ENCODE measurements at places on chromosomes 7 and 10.

DNA sequence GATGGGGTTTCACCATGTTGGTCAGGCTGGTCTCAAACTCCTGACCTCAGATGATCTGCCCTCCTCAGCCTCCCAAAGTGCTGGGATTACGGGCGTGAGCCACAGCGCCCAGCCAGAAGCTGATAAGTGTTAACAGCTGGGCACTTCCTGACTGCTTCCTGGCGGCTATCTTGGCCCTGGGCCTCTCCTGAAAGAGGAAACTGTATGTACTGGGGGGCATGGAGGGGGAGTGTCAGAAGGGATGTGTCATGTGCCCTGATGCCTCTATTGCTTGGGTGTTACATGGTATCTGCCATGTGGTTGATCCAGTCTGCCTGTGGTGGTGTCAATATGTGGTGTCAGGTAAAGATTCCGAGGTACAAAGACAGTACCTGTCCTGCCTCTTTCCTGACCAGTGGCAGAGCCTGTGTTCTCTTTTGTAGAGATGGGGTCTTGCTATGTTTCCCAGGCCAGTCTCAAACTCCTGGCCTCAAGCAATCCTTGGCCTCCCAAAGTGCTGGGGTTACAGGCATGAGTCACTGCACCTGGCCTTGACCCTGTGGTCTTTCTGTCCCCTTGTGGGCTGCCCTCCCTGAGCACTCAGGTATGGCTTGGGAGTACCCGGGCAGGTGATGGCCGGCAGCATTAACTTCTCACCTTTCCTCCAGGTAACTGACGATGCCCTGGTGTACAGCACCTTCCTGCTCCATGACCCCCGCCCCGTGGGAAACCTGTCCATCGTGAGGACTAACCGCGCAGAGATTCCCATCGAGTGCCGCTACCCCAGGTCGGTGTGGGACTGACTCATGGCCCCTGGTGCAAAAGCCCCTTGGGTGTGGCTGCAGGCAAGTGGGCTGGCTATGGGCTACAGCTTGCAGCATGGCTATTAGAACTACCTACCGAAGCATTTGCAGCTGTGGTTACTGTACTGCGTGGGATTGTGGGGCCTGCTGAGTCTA, 4.4 kb downstream of the ZP3 start:
- DNase-seq: no peak

DNA sequence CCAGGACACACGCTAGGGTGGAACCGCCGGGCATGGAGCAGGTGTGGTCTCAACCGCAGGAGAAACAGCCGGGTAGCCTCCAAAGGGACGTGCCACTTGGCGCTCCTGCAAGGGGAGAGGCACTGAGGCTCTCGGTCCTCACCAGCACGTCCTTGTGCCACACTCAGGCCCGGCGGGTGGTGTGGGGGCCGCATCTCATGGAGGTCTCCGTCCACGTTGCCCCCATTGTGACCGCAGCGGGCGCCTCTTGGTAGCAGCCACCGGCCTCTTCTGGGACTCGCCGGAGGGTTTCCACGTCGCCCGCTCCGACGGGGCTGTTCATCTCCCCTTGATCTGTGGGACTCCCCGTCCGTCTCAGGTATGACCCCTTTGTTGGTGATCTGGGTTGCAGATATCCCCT, 49.2 kb upstream of the ELFN1 start:
- DNase-seq: no peak

GRCh38 chr7:80235334-80235733, 100.7 kb downstream of the GNAI1 start:
- no peak for DNase-seq

DNA sequence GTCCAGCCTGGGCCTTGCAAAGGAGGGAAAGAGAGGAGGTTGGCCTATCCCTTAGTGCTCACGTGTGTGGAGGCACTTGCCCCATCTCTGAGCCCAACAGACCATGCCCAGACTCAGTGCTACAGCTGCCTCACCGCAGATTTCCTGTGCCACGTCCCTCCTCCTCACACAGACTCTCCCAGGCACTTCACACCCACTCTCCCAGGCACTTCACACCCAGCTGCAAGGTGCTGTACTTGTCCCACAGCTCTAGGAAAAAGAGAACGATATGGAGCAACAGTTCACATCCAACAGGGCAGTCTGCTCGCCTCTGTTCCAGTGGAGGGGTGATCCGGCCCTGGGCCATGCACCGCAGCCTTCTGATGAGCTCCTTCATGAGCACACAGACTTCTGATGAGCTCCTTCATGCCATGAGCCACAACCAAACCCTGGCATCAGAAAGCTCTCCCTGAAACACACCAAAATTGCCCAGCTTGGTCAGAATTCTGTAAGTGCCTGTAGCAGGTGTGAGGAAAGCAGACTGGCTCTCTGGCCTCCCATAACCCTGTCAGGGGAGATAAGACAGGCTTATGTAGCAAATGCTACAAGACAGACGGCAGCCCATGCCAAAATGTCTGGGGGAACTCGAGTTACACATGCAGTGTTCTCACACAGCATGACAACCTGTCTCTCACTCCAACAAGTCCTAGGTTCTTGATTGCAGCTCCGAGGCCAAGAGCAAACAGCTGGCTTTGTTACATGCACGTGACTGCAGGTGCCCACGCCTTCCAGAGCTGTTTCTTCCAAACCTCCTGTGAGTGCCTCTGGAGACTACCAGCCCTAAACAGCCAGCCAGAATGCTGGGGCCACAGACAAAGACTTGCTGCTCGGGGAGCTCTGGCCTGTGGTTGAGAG, 348.5 kb downstream of the GRID1 start:
- DNase-seq: no peak

DNA sequence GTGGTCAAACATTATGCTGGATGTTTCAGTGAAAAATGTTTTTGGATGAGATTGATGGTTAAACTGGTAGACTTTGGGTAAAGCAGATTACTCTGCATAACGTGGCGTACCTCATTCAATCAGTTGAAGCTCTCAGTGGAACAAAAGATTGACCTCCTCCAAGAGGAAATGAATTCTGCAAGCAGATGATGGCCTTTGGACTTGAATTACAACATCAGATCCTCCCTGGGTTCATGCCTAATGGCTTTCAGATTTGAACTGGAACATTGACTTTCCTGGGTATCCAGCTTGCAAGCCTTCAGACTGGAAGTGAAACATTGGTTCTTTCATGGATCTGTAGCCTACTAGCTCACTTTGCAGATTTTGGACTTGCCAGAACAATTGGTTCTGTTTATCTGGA, 169.3 kb upstream of the MALRD1 start:
- no peak for DNase-seq

DNA sequence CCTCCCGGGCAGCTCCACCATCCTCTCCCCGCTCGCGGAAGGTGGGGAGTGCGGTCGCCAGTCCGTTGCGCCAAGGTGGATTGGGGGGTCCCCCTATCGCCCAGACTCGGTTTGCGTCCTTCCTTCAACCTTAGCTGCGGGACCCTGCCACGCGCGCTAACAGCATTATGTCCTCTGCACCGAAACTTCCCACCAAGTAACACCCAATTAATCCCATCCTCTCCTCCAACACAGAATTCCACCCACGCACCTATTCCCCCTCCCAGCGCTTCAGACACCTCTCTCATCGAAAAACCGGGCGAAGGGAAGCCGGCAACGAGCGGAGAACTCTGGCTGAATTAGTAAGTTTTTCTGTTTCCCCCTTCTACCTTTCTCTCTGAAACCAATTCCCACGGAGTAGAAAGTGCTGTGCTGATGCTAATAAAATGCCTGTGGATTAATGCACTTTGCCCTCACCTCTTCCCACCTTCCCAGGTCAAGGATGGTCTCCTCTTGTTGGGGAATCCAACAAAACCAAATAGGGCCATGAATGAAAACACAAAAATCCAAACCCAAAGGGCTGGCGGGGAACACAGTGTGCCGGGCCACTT, 947 bp downstream of the HOXA3 start:
- no peak for DNase-seq

DNA sequence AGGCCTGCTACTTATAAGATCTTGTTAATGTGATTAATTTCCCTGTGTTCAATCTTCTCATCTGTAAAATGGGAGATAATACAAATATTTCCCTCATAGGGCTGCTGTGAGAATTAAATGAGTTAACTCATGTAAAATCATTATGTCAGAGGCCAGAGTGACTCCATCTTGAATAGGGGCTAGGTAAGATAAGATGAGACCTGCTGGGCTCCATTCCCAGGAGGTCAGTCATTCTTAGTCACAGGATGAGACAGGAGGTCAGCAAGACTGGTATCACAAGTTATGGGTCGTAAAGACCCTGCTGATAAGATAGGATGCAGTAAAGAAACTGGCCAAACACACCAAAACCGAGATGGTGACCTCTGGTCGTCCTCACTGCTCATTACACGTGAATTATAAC, 200.7 kb downstream of the CYP26A1 start:
- DNase-seq: no peak

- DNase-seq: no peak
Measured at GRCh38 chr10:63267414-63268148, 134.5 kb downstream of the NRBF2 start.

DNA sequence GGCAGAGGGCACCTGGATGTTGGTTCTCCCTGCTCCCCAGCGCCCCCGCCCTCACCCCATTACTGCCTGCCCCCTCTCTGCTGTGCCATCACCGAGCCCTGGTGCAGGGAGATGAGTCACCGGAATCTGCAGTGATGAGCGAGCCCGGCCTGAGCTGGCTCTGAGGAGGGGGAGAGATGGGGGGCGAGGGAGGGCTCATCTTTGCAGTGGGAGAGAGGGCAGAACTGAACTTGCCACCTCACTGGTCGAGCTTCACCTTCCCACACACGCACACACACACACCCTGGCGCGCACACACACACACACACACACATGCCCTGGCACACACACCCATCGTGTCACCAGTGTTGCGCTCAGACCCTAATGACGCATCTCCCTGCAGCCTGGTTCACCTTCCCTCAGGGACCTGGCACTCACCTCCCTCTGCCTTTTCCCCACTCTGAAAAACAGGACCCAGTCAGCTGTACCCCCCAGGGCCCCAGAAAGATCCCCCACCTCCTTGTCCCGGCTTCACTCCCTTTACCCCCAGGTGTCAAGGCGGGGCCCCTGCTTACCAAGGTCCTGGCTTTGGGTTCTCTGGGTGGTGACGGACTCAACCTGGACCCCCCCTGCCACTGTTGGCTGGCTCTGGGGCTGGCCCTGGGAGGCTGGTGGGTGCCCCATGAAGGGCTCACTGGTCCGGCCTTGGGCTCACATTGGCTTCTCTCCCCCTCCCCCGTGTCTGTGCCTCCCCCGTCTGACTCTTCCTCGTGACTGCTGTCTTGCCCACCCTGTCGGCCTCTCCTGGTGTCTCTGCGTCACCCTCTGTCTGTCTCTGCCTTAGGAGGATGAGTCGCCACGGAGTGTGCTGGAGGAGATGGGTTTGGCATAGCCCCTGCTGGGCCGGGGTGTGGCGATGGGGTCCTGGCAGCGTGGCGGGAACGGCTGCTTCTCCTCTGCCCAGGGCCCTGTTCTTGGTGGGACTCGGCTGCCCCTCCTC, 5.4 kb downstream of the VGF start:
- DNase-seq: no peak

- DNase-seq: no peak
Measured at GRCh38 chr10:69731184-69731583, 70.5 kb upstream of the COL13A1 start.

DNA sequence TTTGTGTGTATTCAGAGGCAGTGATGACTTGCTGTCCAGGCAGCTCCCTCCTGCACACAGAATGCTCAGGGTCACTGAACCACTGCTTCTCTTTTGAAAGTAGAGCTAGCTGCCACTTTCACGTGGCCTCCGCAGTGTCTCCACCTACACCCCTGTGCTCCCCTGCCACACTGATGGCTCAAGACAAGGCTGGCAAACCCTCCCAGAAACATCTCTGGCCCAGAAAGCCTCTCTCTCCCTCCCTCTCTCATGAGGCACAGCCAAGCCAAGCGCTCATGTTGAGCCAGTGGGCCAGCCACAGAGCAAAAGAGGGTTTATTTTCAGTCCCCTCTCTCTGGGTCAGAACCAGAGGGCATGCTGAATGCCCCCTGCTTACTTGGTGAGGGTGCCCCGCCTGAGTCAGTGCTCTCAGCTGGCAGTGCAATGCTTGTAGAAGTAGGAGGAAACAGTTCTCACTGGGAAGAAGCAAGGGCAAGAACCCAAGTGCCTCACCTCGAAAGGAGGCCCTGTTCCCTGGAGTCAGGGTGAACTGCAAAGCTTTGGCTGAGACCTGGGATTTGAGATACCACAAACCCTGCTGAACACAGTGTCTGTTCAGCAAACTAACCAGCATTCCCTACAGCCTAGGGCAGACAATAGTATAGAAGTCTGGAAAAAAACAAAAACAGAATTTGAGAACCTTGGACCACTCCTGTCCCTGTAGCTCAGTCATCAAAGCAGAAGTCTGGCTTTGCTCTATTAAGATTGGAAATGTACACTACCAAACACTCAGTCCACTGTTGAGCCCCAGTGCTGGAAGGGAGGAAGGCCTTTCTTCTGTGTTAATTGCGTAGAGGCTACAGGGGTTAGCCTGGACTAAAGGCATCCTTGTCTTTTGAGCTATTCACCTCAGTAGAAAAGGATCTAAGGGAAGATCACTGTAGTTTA, 15.8 kb downstream of the SCD start:
- no peak for DNase-seq

DNA sequence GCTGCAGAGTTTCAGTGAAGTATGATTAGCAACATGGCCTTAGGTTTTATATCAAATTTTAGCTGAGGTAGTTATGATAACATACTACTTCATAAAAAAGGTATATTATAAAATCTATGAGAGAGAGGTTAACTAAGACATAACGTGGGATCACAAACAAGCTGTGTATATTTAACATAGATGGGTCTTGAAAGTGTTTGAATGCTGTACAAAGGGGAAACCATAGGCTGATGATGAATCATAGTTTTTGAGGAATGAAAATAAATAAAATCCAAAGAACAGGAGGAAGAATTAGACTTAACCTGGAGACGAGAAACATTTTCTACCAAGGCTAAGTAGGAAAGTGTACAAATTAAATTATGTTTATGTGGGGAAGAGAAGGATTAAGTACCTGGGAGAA, 119.0 kb downstream of the GNAI1 start:
- no peak for DNase-seq

DNA sequence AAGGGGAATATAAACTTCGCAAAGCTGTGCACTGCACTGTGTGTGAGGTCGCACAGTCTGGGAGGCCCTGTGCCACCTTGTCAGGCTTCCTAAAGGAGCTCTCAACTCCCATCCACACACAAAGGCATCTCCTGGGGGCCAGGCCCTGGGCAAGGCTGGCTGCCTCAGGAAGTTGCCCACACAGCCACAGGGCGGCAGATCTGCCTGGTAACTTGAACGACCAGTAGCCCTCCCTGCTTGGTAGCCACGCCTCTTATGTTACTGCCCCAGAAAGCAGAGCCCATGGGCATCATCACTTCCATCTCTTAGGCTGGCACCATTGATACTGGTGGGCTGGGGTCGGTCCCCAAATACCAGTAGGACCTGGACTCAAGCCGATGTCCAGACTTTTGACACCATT, 82.8 kb downstream of the HECW1 start:
- no peak for DNase-seq

GRCh38 chr7:30471205-30471604, 7.4 kb downstream of the NOD1 start:
- DNase-seq: no peak
